ENCODE measurements at places on chromosomes 2 and 18.

DNA sequence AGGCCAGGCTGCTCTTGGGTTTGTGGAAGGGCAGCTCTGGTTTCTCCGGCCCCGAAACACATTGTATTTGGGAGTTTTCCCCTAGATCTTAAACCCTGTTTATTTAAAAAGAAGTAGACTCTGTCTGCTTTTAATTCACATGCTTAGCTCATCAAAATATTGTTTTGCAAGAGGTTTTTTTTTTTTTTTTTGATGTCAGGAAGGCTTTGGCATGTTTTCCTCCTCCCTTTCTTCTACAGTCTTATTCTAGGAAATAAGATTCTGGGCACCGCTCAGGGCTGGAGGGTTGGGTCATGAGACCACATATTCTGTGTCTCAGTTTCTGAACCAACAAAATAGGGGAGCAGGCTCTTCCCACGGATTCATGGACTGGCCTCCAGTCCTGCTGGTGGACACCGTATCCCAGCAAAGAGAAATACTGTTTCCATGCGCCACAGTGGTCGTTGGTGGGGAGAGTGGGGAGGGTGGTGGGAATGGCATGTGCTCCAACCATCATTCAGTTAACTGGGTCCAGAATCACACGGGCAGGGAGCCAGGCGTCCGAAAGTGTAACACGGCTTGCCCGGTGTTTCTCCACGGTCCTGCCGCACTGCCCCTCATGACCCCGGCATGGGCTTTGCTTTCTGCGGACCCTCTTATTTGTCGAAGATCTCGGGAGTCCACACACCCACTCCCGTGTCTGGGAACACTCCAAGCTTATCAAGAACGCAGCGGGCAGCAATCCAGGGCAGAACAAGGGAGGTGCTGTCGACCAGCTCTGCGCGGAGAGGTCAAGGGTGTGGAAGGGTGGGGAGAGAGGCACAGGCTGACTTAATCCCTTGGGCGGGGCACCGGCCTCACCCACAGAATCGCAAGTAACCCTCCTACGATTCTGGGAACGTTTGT lies 176.7 kb downstream of the GLI2 start:
- DNase-seq: peak; percentile 38

DNA sequence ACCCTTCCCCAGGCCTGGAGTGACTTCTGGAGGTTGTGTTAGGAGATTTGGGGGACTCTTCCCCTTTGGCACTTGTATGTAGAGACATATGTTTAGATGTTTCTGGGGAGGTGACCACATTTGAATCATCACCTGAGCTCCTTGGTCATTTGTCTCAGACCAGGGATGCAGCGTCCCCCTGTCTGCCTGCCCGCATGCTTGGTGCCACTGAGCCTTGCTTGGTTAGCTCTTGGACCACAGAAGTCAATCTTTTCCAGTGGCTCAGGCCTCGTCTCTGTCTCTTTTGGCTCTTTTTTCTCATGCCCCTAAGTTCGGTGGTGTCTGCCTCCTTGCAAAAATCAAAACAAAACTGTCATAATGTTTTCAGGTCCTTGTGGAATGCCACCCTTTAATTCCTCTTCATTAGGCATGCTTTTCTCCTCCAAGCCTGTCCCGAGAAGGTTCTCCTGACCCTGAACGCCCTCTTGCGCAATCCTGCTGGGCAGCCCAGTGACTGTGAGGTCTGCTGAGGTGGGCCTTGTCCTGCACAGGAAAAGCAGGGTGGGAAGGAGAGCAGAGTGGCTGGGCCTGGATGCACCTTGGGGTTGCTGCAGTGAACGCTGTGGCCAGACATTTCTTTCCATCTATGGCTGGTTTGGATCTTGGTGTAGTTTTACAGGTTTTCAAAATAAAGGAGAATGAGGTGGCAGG lies 24.9 kb downstream of the GLI2 start:
- DNase-seq: peak; percentile 46

DNA sequence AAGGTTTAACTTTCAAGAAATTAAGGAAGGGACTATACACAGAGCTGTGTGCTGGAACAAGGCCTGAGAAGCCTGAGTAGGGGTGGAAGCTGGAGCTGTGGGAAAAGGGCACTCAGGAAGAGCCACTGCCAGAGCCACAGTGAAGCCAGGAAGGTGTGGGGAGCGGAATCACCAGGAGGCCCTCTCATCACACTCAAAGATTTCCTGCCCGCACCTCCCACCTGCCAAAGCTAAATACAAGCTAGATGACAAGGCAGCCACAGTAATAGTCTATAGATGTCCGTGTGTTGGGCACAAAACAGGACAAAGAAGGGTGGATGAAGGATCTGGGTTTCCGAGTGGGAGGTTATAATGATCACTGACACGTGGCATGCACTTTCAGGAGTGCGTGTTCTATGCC lies 126.0 kb downstream of the ZNF532 start:
- no peak for DNase-seq

GRCh38 chr2:176854878-176855277 lies 357.7 kb upstream of the HNRNPA3 start:
- no peak for DNase-seq

- peak; percentile 81 for DNase-seq
Measured at GRCh38 chr2:56009758-56010458, 86.3 kb upstream of the EFEMP1 start.

DNA sequence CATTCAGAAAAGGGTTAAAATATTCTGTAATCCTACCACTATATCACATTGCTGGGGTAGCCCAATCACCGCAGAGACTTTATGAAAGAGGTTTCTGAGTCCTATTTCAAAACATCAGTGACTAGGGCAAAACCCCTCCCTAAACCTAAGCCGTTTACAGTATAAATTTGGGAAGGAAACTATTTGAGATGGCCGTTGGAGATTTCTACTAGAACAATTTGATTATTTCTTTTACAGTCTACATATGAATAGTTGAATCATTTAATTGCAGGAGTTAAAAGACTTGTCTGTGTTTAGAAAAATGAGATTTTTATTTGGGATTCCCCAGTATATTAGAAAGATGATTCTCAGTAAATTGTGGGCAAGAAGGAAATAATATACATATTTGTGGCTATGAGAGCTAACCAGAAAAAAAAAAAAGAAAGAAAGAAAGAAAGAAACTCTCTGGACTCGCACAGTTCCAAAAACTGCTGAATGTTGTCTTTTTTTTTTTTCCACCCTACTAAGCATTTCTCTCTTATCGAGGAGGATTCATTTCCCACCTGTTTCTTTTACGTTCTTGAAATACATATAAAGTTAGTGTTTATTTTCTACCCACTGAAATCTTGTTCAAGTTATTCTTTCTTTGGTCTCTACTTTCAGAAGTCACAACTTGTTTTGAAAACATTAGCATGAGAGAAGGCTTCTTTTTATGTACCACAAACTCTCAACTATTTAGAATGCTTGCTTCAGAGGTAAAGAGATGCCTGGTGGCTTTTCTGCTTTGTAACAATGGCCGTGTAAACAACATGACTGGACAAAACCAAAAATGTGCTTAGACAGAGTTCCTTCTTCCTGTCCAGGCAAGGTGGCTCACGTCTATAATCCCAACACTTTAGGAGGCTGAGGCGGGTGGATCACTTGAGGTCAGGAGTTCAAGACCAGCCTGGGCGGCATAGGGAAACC lies 65.9 kb downstream of the BCL2 start:
- peak; percentile 70 for DNase-seq

DNA sequence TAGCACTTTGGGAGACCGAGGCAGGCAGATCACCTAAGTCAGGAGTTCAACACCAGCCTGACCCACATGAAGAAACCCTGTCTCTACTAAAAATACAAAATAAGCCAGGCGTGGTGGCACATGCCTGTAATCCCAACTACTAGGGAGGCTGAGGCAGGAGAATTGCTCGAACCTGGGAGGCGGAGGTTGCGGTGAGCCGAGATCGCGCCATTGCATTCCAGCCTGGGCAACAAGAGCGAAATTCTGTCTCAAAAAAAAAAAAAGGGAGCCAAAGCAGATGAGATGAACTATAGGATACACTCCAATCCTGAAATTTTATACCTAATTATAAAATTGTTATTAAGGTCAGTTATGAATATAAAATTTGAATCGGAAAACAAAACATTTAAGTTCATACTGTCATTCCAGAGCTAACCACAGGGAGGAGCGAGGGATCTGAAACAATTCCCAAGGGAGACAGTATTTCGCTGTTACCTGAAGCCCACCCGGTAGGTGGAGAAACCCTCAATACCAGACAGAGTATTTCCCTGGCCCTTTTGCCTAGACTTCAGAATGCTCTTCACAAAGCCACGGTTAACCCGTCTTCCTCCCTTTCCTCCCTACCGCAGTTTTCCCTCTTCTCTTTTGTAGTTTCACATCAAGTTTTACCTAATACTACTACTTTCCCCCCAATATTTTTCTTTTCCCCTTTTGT lies 1.4 kb downstream of the PPM1G start:
- peak; percentile 74 for DNase-seq

- DNase-seq: no peak
Measured at GRCh38 chr2:20596193-20596972, 54.5 kb downstream of the HS1BP3 start.

GRCh38 chr18:63001861-63002260 lies 286.5 kb downstream of the PHLPP1 start:
- no peak for DNase-seq

GRCh38 chr2:62136956-62137830 lies 58.7 kb upstream of the B3GNT2 start:
- DNase-seq: peak; percentile 19

GRCh38 chr2:186069676-186070075 lies 331.1 kb downstream of the FSIP2 start:
- DNase-seq: no peak

- no peak for DNase-seq
Measured at GRCh38 chr2:28434600-28434989, 41.9 kb downstream of the FOSL2 start.
